ENCODE measurements at places on chromosomes 3 and 15.

GRCh38 chr15:99151156-99151555 is 46.3 kb downstream of the SYNM start:
- no peak for DNase-seq

- DNase-seq = no peak
Observed at GRCh38 chr15:26867200-26868007, 542 bp downstream of the GABRA5 start.

DNA sequence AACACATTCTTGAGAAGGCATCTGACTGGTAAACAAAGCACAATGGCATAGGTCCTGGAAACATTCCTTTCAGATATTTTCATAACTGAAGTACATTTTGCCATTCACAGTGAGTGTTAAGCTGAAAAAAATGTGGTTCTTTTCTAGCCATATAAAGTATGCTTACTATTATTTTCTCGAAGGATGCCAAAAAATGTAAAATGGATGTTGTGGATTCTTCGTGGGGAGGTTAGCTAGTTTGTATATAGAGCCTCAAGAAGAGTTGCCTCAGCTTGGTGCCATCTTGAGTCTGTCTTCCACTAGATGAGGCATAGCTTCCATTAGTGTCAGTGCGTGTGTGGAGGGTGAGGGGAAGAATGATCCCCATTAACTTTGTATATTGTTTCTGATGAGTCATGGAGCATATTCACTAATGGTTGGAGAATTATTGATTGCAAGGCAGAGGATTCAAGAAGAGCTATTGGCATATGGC is 4.1 kb downstream of the MBNL1 start:
- DNase-seq = peak; percentile 89

DNA sequence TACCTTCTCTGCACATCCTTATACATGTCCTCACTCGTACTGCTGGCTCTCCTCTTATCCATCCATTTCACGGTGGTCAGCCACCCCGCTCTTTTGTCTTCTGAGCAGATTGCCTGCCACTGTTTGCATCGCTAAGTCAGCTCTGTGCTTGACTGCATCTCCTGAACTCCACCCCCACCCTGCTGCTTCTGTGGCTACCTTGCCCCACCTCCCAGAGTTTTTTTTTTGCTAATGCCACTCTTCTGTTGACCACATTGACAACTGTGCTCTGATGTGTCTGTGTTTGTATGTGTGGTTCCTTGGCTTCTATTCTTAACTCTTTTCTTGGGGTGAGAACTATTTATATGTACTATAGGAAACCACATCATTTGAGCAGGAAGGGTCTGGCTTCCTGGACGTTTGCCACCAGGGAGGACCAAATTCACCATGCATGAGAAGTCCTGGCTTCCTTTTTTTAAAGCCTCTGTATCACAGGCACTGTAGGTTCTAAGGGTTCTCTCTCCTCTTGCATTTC is 12.8 kb upstream of the MTMR10 start:
- no peak for DNase-seq

- peak; percentile 31 for DNase-seq
Observed at GRCh38 chr15:72271895-72272212, 500 bp downstream of the PARP6 start.

- DNase-seq = no peak
Observed at GRCh38 chr15:64191971-64192830, 29.4 kb upstream of the PPIB start.

GRCh38 chr3:66383023-66383422 is 117.8 kb downstream of the LRIG1 start:
- DNase-seq = no peak

- DNase-seq = no peak
Observed at GRCh38 chr3:128067489-128067888, 15.3 kb downstream of the SEC61A1 start.

- peak; percentile 63 for DNase-seq
Observed at GRCh38 chr15:38696109-38696727, 131.6 kb upstream of the RASGRP1 start.

DNA sequence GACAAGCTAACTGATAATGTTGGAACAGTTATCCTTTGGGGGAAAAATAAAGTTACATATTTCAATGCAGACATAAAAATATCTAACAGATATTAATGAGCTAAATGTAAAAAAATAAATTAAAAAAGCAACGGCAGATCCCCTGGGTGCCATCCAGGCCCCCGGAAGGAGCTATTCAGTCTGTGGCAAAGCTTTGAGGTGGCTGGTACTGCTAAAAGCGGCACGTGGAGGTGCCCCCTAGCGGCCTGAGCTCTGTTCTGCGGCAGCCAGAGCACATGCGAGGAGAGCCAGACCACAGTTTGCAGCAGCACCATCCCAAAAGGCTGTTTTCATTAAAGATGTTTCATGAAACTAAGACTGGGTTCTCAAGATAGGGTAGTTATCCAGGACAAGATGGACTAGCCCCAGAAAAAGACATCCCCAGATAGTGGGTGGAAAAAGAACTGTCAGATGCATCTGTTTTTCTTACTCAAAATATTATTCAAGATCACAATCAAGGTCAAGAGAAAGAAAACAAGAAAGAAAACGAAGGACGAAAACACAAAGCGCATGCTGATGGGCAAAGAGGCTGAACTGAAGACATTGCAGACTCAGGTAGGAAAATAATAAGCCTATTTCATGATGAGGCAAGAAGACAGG is 18.7 kb downstream of the AP3S2 start:
- DNase-seq = peak; percentile 83

DNA sequence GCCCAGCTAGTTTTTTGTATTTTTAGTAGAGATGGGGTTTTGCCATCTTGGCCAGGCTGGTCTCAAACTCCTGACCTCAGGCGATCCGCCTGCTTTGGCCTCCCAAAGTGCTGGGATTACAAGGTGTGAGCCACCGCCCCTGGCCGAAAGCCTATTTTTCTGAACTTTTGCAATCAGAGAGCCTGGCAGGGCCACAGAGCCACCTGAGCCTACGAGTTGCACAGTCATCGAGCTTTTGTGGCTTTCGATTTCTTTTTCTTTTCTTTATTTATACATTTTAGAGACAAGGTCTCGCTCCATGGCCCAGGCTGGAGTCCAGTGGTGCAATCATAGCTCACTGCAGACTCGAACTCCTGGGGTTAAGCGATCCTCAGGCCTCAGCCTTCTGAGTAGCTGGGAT is 140.4 kb downstream of the NSMCE3 start:
- DNase-seq = no peak

GRCh38 chr3:120469440-120469839 is 18.6 kb upstream of the FSTL1 start:
- DNase-seq = peak; percentile 62

DNA sequence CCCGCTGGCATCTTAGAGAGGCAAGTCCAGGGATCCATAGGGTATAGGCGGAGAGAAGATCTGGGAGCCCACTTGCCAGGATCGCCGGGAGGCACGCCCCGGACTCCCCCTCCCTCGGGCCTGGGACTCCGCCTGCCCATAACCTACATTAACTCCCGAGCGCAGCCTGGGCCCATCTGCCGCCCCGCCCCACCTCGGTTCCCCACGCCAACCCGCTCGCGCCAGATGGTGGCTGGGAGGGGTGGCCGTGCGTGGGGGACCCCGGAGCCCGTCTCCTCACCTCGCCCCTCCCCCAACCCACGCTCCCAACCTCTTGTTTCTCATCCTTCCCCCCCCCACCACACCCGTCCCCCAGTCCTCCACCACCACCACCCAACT is 1.7 kb upstream of the DLL4 start:
- no peak for DNase-seq

GRCh38 chr3:77652624-77653023 is 612.7 kb downstream of the ROBO2 start:
- DNase-seq = no peak

GRCh38 chr15:75736256-75736655 is 23.6 kb upstream of the CSPG4 start:
- no peak for DNase-seq

- DNase-seq = no peak
Observed at GRCh38 chr15:92611995-92612745, 43.4 kb downstream of the FAM174B start.

DNA sequence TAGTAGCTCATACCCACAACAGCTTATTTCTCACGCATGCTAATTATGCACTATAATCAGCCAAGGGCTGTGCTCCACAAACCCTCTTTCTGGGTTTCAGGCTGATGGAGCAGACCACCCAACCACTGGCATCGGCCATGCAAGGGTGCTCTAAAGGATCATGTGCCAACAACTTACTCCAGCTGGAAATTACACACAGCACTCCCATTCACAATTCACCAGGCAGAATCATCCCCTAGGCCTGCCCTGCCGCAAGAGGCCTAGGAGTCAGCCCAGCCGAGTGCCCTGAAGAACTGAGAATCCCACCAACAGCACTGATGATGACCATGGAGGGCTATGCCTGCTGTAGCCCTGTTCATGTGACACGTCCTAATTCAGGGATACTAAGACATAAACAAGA is 216.2 kb upstream of the CHRNA7 start:
- DNase-seq = no peak

DNA sequence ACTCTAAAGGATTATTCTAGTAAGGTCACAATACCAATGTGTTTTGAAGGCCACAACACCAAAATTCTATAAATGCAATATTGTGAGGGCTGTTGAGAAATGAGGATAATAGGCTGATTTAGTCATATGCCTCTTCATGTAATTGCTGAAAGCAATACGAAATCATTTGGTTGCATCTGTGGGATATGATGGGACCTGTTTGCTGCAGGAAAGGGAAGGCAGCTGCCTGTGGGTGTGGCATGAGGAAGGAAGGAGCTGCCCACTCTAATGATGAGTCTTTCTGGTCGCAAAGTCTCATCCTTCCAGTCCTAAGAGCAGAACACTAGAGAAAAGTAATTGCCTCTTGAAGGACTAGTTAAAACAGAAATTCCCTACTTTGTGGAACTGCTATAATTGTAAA is 245.3 kb upstream of the ZPLD1 start:
- no peak for DNase-seq

DNA sequence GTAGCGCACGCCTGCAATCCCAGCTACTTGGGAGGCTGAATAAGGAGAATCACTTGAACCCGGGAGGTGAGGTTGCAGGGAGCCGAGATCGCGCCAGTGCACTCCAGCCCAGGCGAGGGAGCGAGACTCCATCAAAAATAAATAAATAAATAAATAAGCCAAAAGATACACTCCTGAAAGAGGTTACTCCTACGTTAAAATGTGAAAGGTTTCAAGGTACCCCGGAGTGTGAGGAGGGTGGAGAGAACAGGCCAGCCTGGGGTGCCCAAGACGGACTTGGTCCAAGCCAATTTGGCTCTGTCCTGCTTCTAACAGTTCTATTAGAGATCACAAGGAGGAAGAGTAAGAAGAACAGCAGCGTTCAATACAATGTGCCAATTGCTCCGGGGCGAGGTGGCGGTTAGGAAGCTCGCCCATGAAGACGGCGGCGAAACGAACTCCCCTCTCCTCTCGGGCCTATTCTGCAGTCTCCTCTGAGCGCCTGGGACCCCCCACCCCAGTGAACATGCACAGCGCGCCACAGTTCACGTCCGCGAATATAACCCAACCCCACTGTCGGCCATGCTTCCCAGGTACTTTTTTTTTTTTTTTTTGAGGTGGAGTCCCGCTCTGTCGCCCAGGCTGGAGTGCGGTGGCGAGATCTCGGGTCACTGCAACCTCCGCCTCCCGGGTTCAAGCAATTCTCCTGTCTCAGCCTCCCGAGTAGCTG is 942 bp downstream of the ELP6 start:
- DNase-seq = peak; percentile 28

DNA sequence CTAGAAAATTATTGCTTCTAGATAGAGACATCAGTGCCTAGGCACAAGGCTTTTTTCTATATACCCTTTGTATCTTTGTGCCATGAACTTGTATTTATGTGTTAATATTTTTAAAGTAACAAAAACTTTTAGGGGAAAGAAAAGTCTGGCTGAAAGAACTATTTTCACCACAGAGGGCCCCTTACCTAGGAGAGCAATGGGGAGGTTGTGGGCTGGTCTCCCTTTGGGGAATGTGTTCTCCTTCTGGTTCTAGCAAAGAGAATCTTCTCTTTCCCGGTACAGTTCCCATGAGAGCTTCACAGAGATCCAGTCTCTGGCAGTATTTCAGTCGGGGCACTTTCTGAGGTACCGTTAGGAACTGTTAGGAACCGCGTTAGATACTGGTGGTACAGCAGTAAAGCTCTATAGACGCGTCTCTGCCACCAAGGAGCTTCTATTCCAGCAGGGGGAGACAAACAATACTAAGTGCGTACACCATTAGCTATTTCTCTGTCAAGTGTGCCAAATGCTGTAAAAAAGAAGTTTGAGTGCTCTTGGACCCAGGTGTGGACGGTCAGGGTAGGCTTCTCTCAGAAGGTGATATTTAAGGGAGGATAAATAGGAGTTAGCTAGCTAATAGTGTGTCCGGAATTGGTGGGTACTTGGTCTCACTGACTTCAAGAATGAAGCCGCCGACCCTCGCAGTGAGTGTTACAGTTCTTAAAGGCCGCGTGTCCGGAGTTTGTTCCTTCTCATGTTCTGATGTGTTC is 4.6 kb upstream of the EPB42 start:
- DNase-seq = peak; percentile 87

DNA sequence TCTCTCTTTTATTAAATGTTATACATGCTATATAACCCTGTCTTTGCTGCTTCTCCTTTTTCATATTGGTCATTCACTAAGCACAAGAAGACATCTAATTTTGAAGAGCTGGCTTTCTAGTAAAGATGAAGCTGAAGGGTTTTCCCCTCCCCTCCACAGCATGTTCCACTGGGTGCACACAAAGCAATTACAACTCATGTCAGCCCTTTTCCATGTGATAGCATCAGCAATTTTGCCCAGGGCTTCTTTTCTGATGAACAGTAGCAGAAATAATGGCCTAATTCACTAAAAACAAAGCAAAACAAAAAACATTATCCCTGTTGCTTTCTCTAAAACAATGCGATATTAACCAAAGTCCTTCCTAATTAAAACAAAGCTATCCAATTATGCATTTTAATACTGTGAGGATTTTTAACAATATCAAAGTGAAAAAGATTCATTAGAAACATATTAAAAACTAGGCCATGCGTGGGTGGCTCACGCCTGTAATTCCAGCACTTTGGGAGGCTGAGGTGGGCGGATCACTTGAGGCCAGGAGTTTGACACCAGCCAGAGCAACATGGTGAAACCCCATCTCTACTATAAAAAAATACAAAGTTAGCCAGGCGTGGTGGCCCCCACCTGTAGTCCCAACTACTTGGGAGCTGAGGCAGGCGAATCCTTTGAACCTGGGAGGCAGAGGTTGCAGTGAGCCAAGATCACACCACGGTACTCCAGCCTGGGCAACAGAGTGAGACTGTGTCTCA is 12.2 kb upstream of the PIK3R4 start:
- DNase-seq = no peak

GRCh38 chr3:25476639-25477038 is 48.6 kb downstream of the RARB start:
- no peak for DNase-seq

DNA sequence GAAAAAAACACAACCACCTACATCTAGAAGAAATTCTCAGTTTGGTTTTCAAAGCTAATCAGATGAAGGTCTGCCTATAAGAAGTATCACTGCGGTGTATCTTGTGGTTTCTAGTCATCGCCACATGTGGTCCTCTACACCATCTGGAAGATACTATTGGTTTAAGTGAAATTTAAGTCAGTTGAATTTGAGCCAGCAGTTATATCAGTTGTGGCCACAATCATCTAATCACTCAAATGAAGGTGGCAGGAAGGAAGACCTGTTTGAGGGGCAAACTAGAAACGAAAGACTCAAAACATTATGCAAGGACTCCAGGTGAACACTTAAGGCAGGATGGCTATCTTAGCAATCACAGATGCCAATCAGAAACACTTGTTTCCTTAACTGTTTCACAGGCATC is 48.7 kb downstream of the ETV5 start:
- DNase-seq = no peak

- no peak for DNase-seq
Observed at GRCh38 chr3:26536955-26537354, 85.6 kb upstream of the LRRC3B start.

- no peak for DNase-seq
Observed at GRCh38 chr3:45170096-45170495, 23.9 kb upstream of the CDCP1 start.

- peak; percentile 59 for DNase-seq
Observed at GRCh38 chr15:71252044-71252739, 136.9 kb downstream of the THSD4 start.

Data from choroid plexus epithelial cell (primary cell).